DMS153 (cell line): ENCODE measurements at places on chromosomes 5 and 9.

- no peak for DNase-seq
Observed at GRCh38 chr5:158537366-158537765, 562.4 kb downstream of the EBF1 start.

GRCh38 chr5:144369006-144369405 lies 198.3 kb downstream of the KCTD16 start:
- DNase-seq: peak; percentile 6

DNA sequence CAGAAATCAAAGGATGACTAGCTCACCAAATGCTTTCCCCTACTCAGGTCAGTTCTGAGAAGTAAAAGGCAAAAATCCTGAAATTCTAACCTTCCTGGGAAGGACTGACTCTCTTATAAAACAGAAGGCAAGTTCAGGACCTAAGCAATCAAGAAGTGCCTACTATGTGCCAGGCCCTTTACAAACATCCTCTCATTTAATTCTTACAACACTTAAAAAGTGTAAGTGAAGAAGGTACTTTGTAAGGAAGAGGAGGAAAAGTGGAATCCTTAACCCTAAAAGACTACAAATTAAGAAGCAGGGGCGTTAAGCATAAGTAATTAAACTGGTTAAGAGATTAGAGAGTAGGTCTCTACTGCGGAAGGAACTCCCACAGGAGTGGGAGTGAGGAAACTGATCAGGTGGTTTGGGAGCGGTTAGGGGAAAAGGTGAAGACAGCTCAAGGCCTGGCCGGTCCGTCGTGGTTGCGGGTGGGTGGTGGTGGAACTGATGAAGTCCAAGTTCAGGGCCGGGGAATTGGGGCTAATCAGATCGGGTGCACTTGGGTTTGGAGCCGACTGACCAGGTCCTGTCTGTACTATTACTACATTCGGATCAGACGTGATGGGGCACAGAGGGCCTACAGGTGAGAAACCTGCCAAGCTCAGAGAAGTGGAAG lies 839 bp downstream of the MED27 start:
- no peak for DNase-seq

- DNase-seq: peak; percentile 41
Observed at GRCh38 chr9:107439991-107440456, 49.5 kb downstream of the KLF4 start.

DNA sequence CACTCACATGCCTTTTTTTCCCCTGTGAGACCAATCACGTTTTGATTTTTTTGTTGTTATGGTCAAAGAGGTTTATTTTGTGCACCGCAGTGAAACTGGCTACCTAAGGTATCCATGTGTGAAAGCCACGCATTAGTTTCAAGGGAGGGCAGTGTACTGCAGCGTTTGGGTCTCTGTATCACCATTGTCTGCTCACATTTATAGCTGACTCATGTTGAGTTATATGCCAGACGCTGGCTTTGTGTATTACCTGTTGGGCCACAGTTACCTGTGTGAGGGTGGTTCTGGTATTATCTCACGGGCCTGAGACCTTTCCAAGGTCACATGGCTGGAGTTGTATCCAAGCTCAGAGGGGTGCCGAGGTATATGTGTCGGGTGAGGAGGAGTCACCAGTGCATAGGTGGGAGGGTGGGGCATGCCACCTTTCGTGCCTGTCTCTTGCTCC lies 75.8 kb downstream of the ARHGAP26 start:
- DNase-seq: no peak

DNA sequence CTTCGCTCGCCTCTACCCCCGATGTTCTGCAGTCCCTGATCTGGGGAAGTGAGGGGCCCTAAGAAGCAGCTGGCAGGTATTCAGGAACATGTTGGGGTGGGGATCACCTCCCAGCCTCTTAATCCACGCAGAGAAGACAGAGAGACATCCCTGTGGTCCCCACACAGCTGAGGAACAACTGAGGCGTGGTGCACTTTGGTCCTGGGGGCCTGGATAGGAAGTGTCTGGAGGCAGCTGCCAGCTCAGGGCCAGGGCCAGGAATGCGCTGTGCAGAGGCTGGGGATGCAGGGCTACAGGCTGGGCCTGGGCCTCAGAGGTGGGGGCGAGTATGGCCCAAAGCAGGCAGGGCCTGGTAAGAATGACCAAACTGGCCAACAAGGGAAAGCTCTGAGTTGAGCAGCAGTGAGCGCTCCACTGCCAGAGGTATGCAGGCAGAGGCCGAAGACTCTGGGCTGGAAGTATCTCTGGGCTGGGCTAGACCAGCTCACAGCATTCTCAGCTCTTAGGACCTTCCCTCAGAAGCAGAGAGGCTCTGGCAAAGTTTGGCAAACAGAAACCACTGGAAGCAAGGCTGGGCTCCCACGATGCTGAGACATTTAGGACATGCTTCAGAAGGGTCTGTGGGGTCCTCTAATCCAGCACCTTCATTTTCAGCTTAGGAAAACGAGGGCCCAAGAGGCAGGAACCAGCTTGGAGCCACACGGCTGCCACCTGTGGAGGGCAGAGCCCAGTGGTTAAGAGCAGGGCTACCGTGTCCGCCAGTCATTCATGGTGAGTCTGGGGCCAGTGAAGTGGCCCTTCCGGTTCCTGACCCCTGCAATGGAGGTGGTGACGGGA lies 174.4 kb downstream of the GAPVD1 start:
- DNase-seq: no peak

GRCh38 chr5:56566374-56567249 lies 248.7 kb upstream of the MAP3K1 start:
- no peak for DNase-seq

DNA sequence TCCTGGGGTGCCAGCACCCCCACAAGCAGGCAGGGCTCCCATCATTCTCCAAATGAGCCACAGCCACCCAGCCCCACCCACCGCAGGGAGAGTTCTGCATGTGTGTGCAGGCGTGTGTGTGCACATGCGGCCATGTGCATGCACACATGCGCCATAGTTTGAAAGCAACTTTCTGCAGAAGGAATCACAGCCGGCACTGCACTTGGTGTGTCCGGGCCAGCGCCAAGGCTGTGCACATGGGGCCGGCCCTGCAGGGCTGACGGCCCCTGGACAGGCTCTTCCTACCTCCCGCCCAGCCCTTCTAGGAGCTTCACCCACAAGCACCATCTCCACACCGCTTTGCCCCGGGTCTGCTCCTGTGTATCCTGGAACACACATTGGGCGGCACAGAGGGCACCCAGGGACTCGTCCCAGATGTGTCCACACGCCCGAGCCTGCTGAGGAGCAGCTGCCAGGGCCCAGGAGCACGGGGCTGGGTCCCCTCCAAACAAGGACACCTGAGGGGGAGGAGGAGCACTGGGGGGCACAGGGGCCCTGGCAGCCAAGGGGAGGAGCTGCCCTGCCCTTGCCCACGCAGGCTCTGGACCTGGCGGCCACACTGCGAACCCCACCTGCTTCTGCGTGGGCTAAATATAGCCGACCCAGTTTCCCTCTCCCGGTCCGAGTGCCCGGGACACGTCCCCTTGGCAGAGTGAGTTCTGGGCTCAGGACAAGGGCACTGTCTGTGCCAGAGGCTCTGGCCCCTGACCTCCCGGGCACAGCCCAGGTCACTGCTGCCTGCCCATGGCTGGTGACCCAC lies 19.1 kb downstream of the TPPP start:
- peak; percentile 41 for DNase-seq
